Left lobe of liver (tissue), 2 donors: ENCODE measurements at places on chromosomes 7 and 10. TPM values are rescaled to one million over a fixed set of nuclear protein-coding genes. Genes with fewer than 3 reads are reported as not detected.

- no peak for DNase-seq
These were observed 21.5 kb downstream of the WASL start for GRCh38 chr7:123727071-123727837.

DNA sequence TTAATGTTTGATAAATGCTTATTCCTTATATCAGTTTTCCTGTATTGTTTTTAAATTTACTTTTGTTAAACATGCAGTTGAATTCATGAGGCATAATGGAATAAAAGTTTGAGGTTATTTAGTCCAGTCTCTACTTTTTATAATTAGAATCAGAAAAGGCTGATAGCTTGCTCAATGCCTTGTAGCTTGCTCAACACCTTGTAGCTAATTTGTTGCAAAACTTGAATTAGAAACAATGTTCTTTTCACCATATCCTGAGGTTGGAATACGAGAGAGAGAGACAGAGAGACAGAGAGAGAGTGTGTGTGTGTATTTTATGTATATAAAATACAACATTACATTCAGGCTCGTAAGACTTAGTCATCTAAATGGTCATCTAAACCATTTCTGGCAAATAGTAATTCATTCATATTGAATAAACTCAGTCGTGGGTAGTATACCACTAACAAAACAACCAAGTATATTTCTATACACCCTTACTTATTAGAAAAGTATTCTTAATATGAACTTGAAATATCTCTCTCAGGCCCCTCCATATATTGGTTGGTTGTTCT, 243.5 kb downstream of the ADK start:
- no peak for DNase-seq

DNA sequence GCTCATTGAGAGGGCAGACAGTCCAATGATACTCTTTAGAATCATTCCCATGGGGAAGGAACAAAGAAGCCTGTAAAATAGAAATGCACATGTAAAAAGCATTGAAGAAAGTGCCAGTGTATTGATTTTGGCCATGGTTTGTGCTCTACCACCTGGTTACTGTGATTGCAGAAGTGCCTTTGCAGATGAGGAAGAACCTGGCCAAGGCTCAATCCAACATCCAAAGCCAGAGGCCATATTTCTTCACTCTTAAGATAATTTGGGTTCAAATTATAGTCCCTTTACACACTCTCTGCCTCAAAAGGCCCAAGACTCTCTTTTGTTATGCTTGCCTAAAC, 122.1 kb downstream of the EGFR start:
- DNase-seq, result no peak

DNA sequence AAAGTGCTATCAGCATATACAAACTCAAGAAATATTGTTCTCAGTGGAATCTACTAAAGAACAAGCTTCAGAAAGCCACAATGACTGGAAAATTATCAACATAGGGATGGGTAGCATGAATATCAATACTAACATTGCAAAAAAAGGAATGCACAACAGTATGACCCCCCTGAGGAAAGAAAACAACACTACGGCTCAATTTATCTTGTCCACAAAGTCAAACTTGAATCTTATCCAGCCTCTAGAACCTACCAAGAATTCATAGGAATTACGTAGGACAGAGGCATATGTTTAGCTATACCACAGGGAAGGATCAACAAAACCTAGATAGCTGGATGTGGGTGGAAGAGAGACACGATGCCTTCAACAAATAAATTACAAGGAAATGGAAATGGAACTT, 54.6 kb downstream of the AGMO start:
- no peak for DNase-seq

DNA sequence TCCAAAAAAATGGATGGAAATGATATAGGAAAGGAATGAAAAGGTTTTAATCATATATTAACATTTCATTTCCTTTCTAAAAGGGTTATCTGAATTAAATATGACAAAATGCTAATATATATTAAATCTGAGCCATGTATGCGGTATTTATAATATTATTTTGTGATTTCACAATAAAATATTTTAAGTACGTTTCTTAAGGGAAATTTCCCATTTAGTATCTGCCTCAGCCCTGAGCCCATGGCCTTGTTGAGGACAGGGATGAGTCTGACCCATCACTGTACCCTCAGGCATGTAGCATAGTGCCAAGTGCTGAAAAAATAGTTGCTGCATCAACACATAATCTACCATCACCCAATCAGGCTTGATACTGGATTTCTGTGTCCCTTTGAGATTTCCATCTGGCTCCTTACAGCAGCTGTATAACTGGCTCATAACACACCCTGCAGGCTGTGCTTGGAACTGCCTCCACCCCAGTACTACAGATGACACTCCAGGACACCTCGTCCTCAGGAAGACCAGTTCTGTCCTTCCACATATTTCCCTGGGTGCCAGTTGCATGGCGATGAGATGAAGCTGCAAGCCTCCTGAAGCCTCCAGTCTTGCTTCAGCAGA, 59.4 kb upstream of the ASAH2 start:
- DNase-seq, result no peak

DNA sequence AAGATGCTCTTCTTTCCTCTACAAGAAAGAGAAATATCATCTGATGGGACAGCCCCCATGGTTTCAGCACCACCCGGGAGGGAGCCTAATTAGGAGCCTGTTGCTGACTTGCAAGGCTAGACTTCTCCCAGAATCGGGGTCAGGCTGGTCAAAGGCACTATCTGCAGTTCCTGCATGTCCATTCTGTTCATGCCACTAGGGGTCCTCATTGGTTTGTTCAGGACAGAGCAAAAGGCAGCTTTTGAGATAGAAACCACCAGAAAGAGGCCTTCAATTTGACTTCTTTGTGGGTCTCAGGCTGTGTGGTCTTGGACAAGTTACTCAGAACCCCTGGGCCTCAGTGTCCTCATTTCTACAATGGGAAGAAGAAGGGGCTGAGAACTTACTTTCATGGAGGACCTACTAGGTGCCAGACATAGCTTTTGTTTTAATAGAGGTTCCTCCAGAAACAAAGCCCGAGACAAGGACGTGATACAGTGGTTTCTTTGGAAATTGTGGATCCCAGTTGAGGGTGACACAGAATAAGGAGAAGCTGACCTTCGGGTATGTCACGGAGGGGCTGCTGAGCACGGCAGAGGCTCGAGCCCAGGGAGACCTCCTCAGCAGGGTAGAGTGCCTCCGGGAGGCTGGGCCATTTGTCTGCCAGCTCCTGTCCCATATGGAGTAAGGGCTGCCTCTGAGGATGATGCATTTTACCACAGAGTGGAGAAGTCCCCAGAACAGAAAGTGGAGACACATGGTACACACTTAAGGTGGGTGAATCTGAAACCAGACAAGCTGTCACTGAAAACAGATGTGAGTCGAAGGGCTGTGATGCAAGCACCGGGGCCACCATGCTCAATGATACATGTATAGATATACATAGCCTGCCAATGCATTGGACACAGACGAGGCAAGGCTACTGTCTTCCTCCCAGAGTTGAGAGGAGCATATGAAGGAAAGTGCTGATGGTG, 33.1 kb upstream of the NEUROD6 start:
- peak; percentile 58 for DNase-seq

GRCh38 chr10:83724471-83725241, 414.7 kb upstream of the GHITM start:
- no peak for DNase-seq

DNA sequence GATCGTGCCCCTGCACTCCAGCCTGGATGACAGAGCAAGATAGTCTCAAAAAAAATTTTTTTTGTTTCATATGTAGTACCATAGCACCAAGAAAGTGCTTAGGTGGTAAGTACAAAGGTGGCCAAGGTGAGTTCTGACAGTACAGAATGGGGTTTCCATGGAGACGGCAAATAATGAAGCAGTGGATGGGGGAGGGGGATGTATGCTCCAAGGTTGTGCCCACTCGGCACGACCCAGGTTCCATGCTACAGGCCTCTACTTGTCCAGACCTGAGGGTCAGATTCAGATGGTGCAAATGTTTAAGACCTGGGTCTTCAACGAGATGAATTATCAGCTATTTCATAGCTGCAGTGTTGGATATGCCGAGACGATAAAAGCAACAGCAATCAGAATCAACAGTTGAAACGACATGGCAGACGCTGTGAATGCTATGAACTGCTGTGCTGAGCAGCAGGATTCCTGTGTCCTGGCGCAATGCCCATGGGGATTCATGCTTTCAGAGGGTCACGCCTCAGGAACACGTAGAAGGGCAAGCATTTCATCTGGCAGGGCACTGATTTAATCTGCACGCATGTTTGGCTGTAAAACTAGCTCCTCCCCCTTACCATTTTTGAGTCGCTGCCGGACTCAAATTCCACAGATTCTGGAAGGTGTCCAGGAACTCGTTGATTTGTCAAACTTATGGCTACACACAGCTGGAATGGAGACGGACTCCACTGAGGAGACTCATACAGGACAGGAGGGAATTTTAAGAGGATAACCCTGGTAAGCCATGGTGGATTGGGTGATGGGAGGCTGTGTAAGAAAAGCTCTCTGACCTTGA, 256.5 kb downstream of the FRMD4A start:
- peak; percentile 80 for DNase-seq

DNA sequence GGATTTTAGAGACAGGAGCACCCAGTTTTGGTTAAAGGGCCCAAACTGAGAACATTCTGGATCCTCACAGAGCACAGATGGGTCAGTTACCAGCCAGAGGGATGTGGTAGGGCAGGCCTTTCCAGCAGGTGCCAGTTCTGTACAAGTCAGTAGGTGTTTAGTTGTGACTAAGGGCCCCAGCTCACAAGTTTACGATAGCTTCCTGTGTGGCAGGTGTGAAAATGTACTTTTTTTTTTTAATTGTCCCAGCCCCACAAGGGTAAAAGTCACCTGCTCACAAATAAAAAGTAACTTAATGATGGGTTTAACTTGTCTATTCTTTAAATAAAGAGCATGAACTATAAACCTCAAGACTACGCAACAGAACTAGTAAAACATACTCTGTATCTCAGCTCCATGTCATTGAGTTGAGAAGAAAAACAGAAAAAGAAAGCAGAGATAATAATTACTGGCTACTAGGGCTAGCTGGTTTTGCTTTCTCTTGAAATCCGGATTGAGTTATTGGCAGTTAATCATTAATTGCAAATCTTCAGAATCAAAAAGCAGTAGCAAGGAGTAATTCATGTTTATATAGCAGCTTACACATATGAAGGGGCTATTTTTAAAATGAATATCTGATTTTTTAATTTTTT, 15.4 kb downstream of the NFE2L3 start:
- DNase-seq, result no peak

DNA sequence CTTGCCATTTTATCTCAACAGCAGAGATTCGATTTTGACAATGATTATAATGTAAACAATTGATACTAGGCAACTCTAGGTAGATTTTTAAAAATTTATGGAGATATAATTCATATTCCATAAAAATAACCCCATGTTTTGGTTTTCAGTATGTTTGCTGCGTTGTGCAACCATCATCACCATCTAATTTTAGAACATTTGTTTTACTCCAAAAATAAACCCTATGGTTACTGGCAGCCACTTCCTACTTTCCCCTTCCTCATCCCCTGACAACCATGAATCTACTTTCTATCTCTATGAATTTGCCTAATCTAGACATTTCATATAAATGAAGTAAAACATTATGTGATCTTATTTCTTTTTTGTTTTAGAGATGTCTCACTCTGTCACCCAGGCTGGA, 401.9 kb downstream of the THSD7A start:
- DNase-seq, result no peak

DNA sequence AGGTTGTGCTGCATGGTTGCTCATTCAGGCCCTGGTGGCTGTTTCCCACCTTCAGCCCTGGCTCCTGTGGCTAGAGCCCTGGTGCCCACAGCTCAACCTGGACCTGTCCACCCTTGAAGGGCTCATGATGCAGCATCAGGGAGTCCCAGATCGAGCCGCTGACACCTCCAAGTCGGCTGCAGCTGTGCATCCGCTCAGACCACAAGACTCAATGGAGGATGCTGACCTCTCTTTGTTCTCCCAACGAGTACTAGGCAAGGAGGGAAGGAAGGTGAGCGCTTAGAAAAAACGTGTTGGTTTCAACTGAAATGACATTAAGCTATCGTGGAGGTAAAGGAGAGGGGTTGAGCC, 9.5 kb upstream of the C10orf95 start:
- DNase-seq, result no peak

DNA sequence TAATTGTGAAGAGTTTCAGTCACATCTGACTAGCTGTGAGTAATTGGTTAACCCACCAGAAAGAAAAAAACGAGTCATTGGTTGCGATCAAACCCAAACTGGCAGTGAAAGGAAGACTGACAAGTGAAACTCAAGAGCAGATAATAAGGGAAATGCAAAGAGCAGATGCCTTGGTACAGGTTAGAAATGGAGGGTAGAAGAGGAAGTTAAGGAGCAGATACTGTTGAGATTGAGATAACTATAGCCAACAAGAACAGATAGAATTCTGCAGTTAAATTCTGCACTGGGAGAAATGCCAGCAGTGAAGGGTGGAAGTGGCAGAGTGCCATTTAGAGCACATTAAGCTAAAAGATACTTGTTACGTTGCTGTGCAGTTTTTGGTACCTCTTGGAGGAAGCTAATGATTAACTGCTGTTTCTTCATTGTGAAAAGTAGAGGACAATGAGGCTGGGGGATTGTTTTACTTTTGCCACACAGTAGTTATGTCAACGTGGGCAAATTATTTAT, 65.8 kb downstream of the CDK13 start:
- peak; percentile 75 for DNase-seq

DNA sequence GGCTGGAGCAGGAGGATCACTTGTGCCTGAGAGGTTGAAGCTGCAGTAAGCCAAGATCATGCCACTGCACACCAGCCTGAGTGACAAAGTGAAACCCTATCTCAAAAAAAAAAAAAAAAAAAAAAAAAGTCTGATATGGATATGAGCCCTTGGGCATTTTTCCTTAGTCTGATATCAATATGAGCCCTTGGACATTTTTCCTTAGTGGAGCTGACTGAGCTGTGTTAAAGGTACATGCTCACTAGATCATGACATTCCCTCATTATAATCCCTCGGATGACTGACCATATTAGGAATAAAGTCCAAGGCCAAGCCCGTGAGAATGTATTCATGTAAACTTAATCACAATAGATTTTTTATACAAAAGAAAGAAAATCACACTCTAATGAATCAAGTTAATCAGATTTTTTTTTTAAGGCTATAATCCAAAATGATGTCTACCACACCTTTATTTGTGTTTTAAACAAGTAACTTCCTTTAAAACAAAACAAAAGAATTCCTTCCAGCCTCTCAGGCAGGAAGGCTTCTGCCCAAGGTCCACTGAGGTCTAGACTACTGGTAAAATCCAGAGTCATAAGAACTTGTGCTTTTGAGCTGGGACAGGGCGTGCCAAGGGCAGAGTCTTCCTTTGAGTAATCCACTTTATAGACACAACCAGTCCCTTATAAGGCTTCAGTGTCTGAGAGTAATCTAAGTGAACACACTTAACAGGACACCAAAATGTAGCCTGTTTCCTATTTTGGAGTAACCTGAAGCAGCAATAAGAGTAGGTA, 5.5 kb downstream of the PPA1 start:
- DNase-seq, result no peak

GRCh38 chr7:46658281-46658680, 737.2 kb upstream of the IGFBP3 start:
- no peak for DNase-seq

GRCh38 chr10:118807512-118808305, 52.9 kb upstream of the CACUL1 start:
- DNase-seq, result peak; percentile 26

GRCh38 chr10:114485696-114486400, 81.5 kb upstream of the AFAP1L2 start:
- DNase-seq, result no peak

FOXI2 gene
- not detected for total RNA-seq

HABP2 gene
- total RNA-seq, result 289 TPM

GPER1 gene
- 29.8 TPM for total RNA-seq

SFMBT2 gene
- total RNA-seq, result 1.1 TPM

PPP1R3C gene
- 136 TPM for total RNA-seq

MALRD1 gene
- total RNA-seq, result not detected
